Upper lobe of right lung (tissue), 1 donor: ENCODE measurements at places on chromosomes 7 and 10. TPM values are rescaled to one million over a fixed set of nuclear protein-coding genes. Genes with fewer than 3 reads are reported as not detected.
A peak's percentile ranks its signal among the peaks of the same experiment; 100 is the strongest.

The MET gene
- 69.6 TPM for total RNA-seq

The ARMC3 gene
- total RNA-seq = not detected

The NODAL gene
- not detected for total RNA-seq

The OR2A42 gene
- total RNA-seq = not detected

The TMEM130 gene
- 20.0 TPM for total RNA-seq

The TRPV5 gene
- not detected for total RNA-seq

The ACADSB gene
- 27.1 TPM for total RNA-seq

The SSC4D gene
- 1.1 TPM for total RNA-seq

GRCh38 chr7:135828604-135829003, 80.0 kb upstream of the FAM180A start:
- no peak overlapping the region for H3K27ac ChIP-seq
- DNase-seq = no peak
- H3K27me3 ChIP-seq = no peaks in the 10 kb centered on the region
- H3K36me3 ChIP-seq = no peaks in the 10 kb centered on the region
- H3K4me3 ChIP-seq = no peak overlapping the region

DNA sequence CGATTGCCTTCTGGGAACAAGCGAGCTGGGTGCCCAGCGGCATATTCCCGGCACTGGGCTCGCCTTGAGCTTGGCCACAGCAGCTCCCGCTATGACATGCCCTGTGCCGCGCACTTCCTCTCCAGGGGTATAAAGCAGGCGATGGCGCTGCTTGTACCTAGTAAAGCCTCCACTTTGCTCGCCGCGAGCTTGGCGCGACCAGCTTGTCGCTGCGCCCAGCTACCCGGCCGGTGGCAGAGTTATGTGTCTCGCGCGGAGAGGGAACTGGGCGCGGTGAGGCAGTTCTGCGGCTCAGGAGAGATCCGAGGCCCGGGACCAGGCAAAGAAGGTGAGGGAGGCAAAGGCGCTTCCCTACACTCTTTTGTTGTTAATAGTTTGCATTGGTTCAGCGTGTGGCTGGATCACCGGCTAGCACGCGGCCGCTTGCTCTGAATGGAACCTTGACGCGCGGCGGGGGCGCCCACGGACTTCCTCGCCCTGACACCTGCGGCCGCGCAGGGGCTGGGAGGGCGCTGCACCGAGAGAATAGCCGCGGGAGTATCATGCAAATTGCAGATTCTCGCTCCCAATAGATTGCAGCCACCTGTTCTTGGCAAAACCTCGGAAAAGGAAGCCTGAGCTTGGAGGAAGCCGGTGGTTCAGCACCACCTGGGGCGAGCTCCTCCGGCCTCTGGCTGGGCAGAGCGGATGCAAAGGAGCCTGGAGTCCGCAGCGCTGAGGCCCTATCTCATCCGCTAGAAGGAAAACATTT, 3.0 kb upstream of the BUB3 start:
- peak overlapping the region; percentile 27 for H3K4me3 ChIP-seq
- peaks cover 74% of the 10 kb centered on the region for H3K27me3 ChIP-seq
- DNase-seq = peak; percentile 70
- H3K36me3 ChIP-seq = peaks cover 3% of the 10 kb centered on the region
- no peak overlapping the region for H3K27ac ChIP-seq
- peaks cover 49% of the 10 kb centered on the region for H3K4me1 ChIP-seq

DNA sequence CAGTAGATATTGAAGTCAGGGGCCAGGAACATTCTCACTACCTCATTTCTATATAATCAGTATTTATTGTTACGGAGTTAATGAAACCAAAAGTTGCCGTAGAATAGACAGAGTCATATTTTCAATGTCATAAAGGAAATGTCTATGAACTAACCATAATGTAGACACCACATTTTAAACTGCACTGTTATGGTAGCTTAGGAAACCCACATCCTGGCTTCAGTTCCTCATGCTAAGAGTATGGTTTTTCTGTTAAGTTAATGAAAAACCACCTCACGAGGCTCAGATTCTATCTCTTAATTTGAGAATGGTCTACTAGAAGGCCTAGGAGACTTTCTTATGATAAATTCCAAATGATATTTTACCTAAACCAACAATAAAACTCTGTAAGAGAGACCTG, 166.5 kb downstream of the TMEM26 start:
- no peaks in the 10 kb centered on the region for H3K36me3 ChIP-seq
- no peaks in the 10 kb centered on the region for H3K27me3 ChIP-seq
- no peak overlapping the region for H3K4me3 ChIP-seq
- no peak overlapping the region for H3K27ac ChIP-seq
- peaks cover 12% of the 10 kb centered on the region for H3K4me1 ChIP-seq
- DNase-seq = no peak

- H3K36me3 ChIP-seq = no peaks in the 10 kb centered on the region
- DNase-seq = no peak
- H3K4me1 ChIP-seq = no peaks in the 10 kb centered on the region
- no peak overlapping the region for H3K27ac ChIP-seq
- no peak overlapping the region for H3K4me3 ChIP-seq
- no peaks in the 10 kb centered on the region for H3K27me3 ChIP-seq
These were observed 178.3 kb downstream of the CDCA7L start for GRCh38 chr7:21767300-21767900.

DNA sequence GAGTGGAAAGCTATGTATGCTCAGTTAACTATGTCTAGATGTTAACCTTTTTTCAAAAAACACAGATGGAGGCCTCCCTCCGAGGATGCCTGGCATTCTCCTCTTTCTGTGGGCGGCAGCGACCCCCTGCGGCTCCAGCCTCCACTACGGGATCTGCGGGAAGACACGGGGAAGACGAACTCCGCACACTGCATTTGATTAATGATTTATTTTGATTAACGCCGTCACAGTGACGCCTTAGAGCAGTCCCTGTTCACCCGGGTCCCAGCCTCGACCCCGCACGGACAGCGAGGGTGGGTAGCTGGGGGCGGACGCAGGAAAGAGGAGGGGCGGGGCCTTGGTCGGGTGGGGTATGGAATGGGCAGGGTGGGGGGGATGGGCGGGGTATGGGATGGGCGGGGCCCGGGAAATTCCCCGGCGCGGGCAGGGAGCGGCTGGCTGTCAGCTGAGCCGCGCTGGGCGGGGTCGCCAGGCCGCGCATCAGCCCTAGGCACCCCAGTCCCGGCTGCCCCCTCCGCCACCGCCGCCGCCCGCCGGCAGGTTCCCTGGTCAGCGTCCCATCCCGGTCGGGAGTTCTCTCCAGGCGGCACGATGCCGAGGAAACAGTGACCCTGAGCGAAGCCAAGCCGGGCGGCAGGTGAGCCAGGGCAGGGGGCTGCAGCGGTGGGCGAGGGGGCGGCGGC, at the start of gene OPTN:
Gene OPTN (plus strand): TSS at position 498 of the 683 bp plus-strand sequence. CDS start 8,960 bp downstream, outside the sequence.
- peaks cover 8% of the 10 kb centered on the region for H3K4me1 ChIP-seq
- peak; percentile 86 for DNase-seq
- H3K36me3 ChIP-seq = no peaks in the 10 kb centered on the region
- peak within 1 kb of the TSS; percentile 87 for H3K27ac ChIP-seq
- peak within 1 kb of the TSS; percentile 87 for H3K4me3 ChIP-seq

GRCh38 chr7:94394437-94395140, at the start of gene COL1A2:
Gene COL1A2, plus strand, starts transcription at chr7:94394895. Its CDS starts 137 bp downstream, at chr7:94395032.
- peaks cover under 1% of the 10 kb centered on the region for H3K36me3 ChIP-seq

GRCh38 chr7:130272381-130273080, 5.9 kb downstream of the CPA2 start:
- DNase-seq = no peak
- H3K4me3 ChIP-seq = peak overlapping the region; percentile 26
- no peaks in the 10 kb centered on the region for H3K36me3 ChIP-seq
- H3K27ac ChIP-seq = no peak overlapping the region

DNA sequence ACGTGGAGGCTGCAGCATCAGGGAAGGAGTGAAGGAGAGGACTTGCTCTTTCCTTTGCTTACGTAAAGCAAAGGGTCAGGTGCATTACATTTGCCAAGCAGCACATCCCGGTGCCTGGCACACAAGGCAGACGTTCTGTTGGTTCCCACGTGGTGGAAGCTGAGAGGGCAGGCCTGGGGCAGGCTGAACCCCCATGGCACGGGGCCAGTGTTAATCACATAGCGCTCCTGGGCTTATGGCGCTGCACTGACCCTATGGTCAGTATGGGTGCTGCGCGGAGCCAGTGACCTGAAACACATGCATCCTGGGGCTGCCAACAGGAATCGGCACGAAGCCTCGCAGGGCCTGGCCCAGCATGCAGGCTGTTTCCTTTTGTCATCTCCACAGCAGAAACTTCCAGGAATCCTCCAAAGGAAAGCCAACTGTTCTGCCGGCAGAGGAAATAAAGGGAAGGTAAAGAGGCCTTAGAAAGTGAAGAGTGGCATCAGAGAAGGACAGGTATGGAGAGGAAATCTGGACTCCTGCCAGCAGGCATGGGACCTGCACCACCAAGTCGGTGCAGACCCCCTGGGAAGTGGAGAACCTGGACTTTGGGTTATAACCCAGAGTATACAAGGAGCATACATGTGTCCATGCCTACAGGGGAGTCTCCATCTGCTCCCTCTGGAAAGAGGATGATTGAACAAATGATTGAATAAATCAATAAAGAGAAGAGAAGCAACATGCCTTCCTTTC, 560.2 kb downstream of the TCERG1L start:
- DNase-seq = peak; percentile 33
- H3K4me1 ChIP-seq = no peaks in the 10 kb centered on the region
- no peaks in the 10 kb centered on the region for H3K27me3 ChIP-seq
- H3K36me3 ChIP-seq = no peaks in the 10 kb centered on the region

- peak overlapping the region; percentile 66 for H3K27ac ChIP-seq
- DNase-seq = no peak
- no peaks in the 10 kb centered on the region for H3K27me3 ChIP-seq
- H3K4me3 ChIP-seq = no peak overlapping the region
- peaks cover 48% of the 10 kb centered on the region for H3K4me1 ChIP-seq
These were observed 13.6 kb downstream of the PTPRE start for GRCh38 chr10:127920306-127921074.

- no peaks in the 10 kb centered on the region for H3K36me3 ChIP-seq
- H3K4me3 ChIP-seq = peak overlapping the region; percentile 84
- no peaks in the 10 kb centered on the region for H3K27me3 ChIP-seq
- H3K27ac ChIP-seq = peak overlapping the region; percentile 82
These were observed 1.6 kb downstream of the TCF7L2 start for GRCh38 chr10:112951359-112952281.

DNA sequence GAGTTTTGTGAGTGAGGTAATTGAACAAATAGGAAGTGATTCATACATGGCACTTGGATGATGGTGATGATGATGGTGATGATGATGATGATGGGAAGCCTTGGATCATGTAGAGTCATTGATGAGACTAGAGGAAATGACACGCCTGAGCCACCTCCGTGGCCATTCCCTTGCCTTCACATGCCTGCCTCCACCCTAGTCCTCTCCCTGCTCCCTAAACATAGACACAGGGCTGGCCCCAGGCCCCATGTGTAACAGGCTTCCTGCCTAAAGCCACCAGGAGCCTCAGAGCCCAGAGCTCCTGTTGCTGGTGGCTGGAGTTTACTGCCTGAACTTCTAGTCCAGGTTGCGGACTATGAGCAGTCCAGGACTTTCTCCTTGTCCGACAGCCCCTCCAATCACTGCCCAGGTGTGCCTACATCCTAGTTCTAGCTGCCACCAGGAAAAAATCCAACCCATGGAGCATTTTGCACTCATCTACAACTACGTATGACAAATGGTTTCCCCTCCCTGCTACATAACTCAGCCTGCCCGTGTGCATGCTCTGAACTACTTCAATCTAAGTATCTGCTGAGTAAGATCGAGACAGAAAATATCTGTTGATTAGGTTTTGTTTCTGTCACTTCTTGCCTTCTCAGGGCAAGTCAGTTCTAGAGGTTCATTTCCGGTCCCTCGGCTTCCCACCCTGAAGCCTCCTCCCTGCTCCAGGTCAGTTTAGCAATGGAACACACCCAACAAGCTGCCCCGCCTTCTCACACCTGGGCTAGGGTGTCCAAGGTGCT, 35.5 kb upstream of the KDM7A start:
- DNase-seq = no peak
- peaks cover 9% of the 10 kb centered on the region for H3K4me1 ChIP-seq
- no peak overlapping the region for H3K4me3 ChIP-seq
- no peak overlapping the region for H3K27ac ChIP-seq
- H3K36me3 ChIP-seq = no peaks in the 10 kb centered on the region
- no peaks in the 10 kb centered on the region for H3K27me3 ChIP-seq

GRCh38 chr7:155856656-155857055, 44.4 kb upstream of the SHH start:
- no peak overlapping the region for H3K27ac ChIP-seq
- H3K4me1 ChIP-seq = peaks cover 5% of the 10 kb centered on the region
- DNase-seq = no peak
- no peak overlapping the region for H3K4me3 ChIP-seq
- H3K36me3 ChIP-seq = no peaks in the 10 kb centered on the region

DNA sequence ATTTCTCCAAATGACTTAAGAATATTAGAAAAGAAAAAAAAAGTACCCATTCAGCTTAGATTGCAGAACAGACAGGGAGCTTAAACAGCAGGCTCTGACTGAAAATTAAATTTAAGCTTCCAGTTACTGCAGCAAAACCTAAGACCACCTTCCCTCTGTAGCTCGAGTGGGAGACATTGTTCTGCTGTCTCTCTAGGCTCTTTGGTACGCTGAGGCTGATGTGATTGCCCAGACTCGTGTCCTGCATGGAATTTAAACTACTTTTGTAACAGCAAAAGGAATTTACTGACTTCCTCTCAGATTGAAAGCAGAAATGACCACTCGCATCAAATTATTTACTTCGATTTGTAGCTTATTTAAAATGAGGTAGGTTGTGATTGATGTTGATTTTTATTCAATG, 124.6 kb downstream of the LRRTM3 start:
- no peak overlapping the region for H3K27ac ChIP-seq
- H3K4me3 ChIP-seq = no peak overlapping the region
- H3K36me3 ChIP-seq = no peaks in the 10 kb centered on the region
- no peak for DNase-seq
- H3K27me3 ChIP-seq = no peaks in the 10 kb centered on the region

GRCh38 chr10:22363305-22363704, 18.0 kb downstream of the SPAG6 start:
- H3K36me3 ChIP-seq = no peaks in the 10 kb centered on the region
- H3K27ac ChIP-seq = no peak overlapping the region
- peaks cover 6% of the 10 kb centered on the region for H3K27me3 ChIP-seq
- no peaks in the 10 kb centered on the region for H3K4me1 ChIP-seq
- H3K4me3 ChIP-seq = no peak overlapping the region
- DNase-seq = no peak
